Left lung (tissue), 14 donors: ENCODE measurements at places on chromosomes 5 and 9. TPM values are rescaled to one million over a fixed set of nuclear protein-coding genes. Genes with fewer than 3 reads are reported as not detected.

Gene CTXN3
- total RNA-seq, result not detected

Gene NOL8
- 23.7 TPM for total RNA-seq

Gene IFNA13
- total RNA-seq, result not detected

Gene ARHGEF39
- total RNA-seq, result 3.1 TPM

Gene ADAMTS6
- total RNA-seq, result 6.3 TPM

Gene GLRA1
- not detected for total RNA-seq

Gene FUBP3
- 38.4 TPM for total RNA-seq

Gene JAKMIP2
- total RNA-seq, result 0.73 TPM

Gene KCNIP1
- total RNA-seq, result 0.52 TPM

Gene ORM2
- 3.4 TPM for total RNA-seq

Gene PCDH1
- total RNA-seq, result 55.2 TPM
